Fibroblast of upper back skin (primary cell): ENCODE measurements at places on chromosomes 5 and 9.
A peak's percentile ranks its signal among the peaks of the same experiment; 100 is the strongest.

GRCh38 chr5:124103671-124104070 is 591.7 kb downstream of the CSNK1G3 start:
- DNase-seq: peak; percentile 42

GRCh38 chr5:142784401-142784955 is 14.3 kb downstream of the ARHGAP26 start:
- DNase-seq: no peak

- no peak for DNase-seq
Measured at GRCh38 chr5:162485666-162486292, 418.2 kb downstream of the GABRG2 start.

DNA sequence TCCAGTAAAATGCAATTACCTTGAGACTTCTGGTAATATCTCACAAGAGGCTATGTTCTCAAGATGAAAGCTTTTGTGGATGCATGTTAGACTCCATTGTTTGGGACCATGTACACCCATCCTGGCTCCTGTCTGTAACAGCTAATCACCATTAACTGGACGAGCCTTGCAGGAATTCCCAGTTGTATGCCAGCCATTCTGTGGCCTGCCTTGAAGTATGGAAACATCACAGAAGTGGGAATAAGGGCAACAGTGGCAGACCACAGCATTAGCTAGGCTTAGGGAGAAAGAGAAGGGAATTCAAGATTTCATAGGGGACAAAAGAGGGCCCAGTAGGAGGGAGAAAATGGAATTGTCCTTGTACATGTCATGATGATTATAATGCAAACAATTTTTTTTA is 79.0 kb downstream of the RORB start:
- no peak for DNase-seq

GRCh38 chr9:118563677-118564076 is 805.6 kb downstream of the BRINP1 start:
- DNase-seq: peak; percentile 52

- DNase-seq: no peak
Measured at GRCh38 chr9:95175523-95175922, 142.0 kb downstream of the FANCC start.

GRCh38 chr5:127723571-127723970 is 20.4 kb downstream of the CCDC192 start:
- no peak for DNase-seq

DNA sequence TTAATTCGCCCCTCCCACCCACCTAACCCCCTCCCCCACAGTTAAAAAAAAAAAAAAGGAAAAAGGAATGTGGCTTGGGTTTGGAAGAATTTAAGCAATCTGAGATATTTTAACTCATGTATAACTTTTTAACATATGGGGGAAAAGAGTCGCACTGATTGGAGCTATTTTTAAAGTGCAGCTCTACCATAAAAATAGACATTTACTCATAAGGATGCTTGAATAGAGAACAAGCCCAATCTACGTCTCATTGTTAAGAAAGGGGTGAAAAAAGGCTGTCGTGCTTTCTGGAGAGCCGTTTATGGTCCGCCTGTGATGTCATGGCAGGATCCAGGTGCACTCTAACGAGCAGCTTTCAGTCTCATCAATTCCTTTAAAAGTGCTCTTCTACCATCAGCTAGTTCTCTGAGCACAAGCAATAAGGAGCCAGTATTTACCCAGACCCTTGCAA is 142.4 kb downstream of the ELAVL2 start:
- peak; percentile 76 for DNase-seq
